Hair follicle dermal papilla cell (primary cell): ENCODE measurements at places on chromosomes 3 and 15. TPM values are rescaled to one million over a fixed set of nuclear protein-coding genes. Genes with fewer than 3 reads are reported as not detected.

Gene KCNMB3
- total RNA-seq: 1.1 and 1.9 TPM in 2 replicates

Gene LRRN1
- under 0.01 and 0.12 TPM in 2 replicates for total RNA-seq

Gene ACAN
- total RNA-seq: 6.1 and 8.6 TPM in 2 replicates

Gene IL17RE
- total RNA-seq: 3.2 and 6.9 TPM in 2 replicates

Gene PLA2G4D
- total RNA-seq: not detected in 2 replicates

Gene TTLL3
- total RNA-seq: 40.9 and 45.4 TPM in 2 replicates

Gene C3orf20
- under 0.01 TPM in 1 of 2 replicates, not detected in the other for total RNA-seq

Gene GOLGA6D
- total RNA-seq: under 0.01 TPM in 1 of 2 replicates, not detected in the other

Gene SAMD7
- total RNA-seq: not detected in 2 replicates

Gene PXK
- 129 and 166 TPM in 2 replicates for total RNA-seq

Gene AHSG
- not detected in 2 replicates for total RNA-seq

Gene SLITRK3
- not detected in 2 replicates for total RNA-seq
